ENCODE measurements at places on chromosomes 12 and 14. TPM values are rescaled to one million over a fixed set of nuclear protein-coding genes. Genes with fewer than 3 reads are reported as not detected.

Gene STYK1
- 0.31 TPM for total RNA-seq

Gene SEL1L
- total RNA-seq = 169 TPM

Gene KITLG
- 3.8 TPM for total RNA-seq

Gene SIX6
- not detected for total RNA-seq

DNA sequence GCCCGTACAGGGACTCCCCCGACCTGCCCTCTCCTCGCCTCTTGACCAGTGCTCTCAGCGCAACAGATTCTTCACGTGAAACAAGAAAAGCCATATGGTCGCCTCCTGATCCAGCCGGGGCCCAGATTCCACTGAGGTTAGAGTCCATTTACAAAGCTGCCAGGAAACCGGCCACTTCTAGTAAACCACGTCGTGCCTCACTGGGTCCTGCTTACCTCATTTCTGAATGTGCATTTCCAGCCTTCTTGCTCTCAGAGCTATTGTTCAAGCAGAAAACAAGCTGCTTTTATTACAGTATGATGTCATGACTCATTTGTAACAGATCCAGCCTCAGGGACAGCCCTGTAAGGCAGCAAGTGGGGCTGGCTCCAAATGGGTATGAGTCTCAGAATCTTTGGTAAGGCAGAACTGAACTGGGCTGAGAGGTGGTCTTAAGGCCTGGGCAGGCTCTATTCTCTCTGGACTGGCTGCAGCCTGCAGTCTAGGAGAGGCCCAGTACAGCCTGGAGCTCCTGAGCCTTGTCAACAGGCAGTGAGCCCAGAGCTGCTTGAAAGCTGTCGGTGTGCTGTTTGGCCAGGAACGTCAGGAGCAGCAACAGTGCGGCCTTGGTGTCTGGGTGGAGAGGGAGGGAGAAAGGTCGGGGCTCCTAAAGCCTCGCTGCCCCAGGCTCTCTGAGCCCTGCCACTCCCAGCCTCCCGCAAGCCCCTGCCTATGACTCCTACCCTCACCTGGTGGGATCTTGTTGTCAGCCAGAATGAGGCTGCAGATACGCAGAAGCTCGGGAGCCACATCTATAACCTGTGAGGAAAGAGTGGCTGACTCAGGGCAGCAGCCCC is 8.3 kb downstream of the REC8 start:
- no peak for DNase-seq

DNA sequence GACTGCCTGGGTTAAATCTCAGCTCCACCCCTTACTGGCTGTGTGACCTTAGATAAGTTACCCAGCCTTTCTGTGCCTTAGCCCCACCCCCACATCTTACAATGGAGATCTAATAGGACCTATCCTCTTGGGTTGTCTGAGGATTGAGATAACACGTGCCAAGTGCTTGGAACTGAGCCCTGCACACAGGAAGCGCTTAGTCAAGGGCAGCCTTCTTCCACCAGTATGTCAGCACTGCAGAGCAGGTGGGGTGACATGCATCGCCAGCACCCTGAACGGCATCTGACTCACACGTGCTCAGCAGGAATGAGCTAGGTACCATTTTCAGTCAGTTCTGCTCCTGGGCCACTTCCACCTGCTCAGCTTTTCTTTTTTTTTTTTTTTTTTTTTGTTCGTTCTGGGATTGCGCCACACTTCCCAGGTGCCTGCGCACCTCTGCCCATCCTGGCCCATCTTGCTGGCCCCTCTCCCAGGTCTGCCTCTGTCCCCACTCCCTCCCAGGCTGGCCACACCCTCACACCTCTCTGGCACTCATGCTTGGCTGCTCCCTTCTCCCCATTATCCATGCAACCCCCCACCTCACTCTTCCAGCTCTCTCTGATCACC is 19.6 kb downstream of the LGMN start:
- DNase-seq = no peak

- DNase-seq = no peak
Measured at GRCh38 chr12:103667125-103667524, 80.1 kb downstream of the STAB2 start.

DNA sequence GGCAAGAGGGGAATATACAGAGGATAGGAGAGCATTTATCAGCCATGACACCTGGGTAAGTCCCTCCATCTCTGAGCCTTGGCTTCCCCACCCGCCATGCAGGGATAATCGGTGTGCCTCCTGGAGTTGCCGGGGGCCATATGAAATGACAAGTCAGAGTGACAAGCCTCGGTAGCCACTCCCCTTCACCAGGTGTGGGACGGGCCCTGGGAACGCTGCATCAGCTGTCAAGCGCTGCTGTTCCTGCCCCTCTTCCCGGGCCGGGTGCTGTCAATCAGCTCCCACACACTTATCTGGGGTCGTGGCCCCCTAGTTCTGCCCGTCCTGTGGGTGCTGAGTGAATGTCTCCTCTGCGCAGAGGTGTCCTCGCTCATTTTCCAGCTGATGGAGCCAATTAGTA is 57.2 kb downstream of the MVK start:
- no peak for DNase-seq

- DNase-seq = no peak
Measured at GRCh38 chr14:53537422-53538315, 384.5 kb upstream of the DDHD1 start.

- DNase-seq = no peak
Measured at GRCh38 chr12:105978686-105979085, 160.1 kb downstream of the NUAK1 start.

DNA sequence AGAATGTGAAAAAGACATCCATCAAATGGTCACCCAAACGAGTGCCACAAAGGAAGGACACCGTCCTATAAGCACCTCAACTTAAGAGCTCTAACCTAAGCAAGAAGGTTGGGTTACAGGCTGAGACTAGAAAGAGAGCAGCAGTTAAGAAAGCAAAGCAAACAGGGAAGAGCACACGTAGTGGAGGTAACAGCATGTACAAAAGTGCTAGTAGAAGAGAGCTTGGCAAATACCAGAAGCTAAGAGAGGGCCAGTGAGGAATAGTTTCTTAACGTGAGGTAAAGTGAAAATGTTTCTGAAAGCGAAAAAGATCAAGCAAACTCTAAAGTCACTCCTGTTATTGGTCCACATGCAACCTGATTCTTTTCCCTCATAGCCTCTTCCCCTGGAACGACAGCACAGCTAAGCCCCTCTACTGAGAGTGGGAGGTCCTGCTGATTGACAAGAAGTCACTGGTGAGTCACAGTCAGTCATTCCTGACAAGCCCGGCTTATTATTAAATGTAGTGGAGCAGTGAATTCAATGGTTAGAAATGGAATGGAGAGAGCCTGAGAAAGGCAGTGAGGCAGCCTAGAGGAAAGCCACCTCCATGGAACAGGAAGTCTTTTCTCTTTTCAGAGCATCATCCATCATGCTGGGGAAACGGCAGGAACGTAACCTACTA is 204.4 kb downstream of the SLC25A21 start:
- no peak for DNase-seq

DNA sequence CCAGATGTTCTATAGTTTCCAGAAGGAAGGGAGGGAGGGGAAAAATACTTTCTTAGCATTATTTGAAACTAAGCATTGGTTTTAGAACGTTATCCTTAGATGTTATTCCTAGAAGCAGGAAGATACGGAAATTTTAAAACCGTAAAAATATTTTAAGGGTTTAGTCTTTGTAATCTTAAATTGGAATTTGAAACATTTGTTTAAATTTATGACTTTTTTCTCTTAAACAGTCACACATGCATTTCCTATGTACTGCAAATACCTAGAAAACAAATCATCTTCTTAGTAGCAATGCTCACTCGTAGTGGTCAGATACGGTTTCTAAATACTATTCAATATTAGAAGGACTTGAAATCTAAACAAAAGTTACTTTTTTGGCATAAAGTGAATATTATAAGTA is 282.0 kb downstream of the ERC1 start:
- DNase-seq = no peak

- no peak for DNase-seq
Measured at GRCh38 chr12:32400114-32400672, 835 bp downstream of the FGD4 start.

- no peak for DNase-seq
Measured at GRCh38 chr12:1080520-1081223, 89.6 kb downstream of the ERC1 start.

GRCh38 chr12:100401660-100402059 is 44.8 kb downstream of the SLC17A8 start:
- DNase-seq = no peak
